ENCODE measurements at places on chromosomes 5 and 9.

DNA sequence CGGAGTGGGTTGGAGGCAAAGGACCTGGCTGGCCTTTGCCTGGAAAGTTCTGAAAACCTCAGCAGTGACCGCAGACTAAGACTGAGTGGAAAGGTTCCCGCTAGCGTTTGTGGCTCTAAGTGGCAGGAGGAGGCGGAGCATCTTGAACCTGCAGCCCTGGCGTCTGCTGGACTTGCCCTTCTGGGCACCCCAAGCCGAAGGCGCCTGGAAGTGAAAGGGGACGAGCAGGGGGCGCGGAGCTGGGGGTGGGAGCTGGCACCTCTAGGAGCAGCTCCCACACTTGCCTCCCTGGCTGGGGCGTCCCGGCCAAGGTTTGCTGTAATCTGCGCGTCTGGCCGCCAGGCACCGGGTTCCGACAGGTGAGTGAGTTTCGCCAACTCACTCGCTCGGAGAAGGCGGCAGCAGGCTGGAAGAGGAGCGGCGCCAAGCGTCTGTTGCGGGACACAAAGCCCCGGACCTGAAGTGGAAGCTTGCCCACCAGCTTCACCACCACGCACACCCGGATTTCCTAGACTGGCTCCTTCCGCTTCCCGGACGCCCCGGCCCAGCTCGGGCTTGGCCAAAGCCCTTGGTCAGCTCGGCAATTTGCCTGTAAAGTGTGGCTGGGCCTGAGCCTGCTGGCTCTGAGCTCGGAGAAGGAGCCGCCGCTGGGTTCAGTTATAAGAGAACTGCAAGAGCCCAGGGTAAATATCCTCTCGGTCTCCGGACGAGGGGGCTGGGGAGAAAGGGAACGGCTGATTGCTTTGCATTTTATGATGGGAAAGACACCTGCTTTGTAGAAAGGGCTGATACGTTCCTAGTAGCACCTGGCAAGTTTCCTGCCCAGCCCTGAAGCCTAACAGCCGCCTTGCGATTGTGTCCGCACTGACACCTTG, at the start of gene GNA14:
Gene GNA14 (minus strand): TSS at position 89 of the 875 bp plus-strand sequence. CDS start 529 bp downstream, outside the sequence.
- DNase-seq: peak; percentile 24

DNA sequence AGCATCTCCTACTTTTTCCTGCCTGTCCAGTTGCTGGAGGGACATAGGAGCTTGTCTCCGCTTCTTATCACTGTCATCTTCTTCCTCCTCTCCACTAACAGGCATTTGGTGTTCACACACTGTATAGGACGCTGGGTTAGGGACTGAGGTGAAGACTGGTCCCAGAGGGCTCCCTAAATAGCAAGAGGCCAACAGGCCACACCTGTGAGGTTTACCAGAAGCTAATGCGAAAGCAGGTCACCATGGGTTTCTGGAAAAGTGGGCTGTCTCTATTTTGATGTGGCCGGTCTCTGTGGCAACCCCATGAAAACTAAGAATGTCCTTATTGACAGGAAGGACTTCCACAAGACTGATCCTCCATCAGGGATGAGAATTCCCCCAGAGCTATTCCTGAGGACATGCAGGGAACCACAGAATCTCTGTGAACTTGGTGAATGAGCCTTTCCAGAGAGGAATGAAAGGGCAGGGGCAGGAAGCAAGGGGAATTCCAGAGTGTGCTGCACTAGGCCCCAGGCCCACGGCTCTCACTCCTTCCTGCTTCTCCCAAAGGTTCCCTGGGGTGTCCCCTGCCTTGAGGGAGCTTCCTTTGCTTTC, 61.7 kb downstream of the DAP start:
- DNase-seq: no peak

DNA sequence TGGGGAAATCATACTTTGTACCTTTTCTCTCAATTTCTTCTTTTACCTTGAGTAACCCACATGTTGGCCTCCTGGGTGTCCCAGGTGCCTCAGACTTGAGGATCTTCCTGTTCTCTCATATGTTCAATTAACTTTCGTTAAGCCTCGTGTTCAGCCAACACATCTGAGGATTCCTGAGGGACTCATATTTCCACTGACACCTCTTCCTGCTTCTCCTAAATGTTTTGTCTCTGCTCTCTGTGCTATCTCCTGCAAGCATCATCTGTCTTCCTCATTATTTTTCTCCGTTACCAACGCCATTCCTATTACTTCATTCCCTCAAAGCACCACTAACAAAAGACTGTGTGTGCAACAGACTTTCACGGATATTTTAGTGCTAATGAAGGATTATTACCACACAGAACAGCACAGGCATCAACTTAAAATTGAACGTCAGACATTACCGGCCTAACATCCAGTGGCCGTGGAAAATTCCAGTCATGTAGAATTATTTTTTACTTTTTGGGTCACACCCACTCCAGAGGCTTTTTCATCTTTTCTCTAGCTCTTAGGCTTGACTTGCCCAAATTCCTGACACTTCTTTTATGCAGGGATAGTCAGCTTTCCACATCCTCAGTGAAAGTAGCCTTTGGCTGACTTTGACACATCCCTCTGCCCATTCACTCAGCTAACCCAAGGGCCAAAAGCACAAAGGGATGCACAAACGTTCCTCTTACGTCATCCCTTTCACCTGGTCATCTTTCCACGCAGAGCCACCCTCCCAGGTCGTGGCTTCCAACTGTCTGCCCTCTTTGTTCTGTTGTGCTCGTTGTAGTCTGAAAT, 46.0 kb upstream of the OSMR start:
- DNase-seq: no peak

DNA sequence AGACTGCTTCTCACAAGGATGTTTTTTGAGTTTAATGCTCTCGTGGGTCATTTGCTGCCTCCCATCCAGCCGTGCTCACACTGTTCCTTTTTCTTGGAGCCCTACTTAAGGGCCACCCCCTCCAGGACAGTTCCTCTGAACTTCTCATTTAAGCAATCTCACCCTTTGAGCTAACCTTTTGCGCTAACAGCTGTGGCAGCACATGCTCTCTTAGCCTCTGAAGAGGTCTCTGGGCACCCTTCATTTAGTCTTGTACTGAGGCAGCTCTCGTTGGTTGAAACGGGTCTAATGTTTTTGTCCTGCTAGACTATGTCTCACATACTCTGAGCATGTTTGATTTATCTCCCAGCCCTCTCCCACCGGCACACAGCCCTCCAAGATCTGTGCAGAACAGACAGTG, 11.8 kb downstream of the ALDH1B1 start:
- DNase-seq: no peak

All from choroid plexus epithelial cell (primary cell).